Renal cortex interstitium (tissue), 15 donors: ENCODE measurements at places on chromosomes 7 and 10. TPM values are rescaled to one million over a fixed set of nuclear protein-coding genes. Genes with fewer than 3 reads are reported as not detected.
A peak's percentile ranks its signal among the peaks of the same experiment; 100 is the strongest.

Gene CD36
- 38.2 TPM for polyA plus RNA-seq

Gene CALHM3
- not detected for polyA plus RNA-seq

Gene TMEM225B
- polyA plus RNA-seq, result 1.5 TPM

Gene SYCE1
- 0.22 TPM for polyA plus RNA-seq

Gene AKR1D1
- 0.20 TPM for polyA plus RNA-seq

Gene CYREN
- polyA plus RNA-seq, result 70.6 TPM

Gene PKD1L1
- polyA plus RNA-seq, result 0.30 TPM

Gene TAS2R3
- polyA plus RNA-seq, result 0.92 TPM

Gene HTR5A
- not detected for polyA plus RNA-seq

Gene CTTNBP2
- 34.5 TPM for polyA plus RNA-seq

Gene ADCY1
- polyA plus RNA-seq, result 3.0 TPM

Gene ERLIN1
- polyA plus RNA-seq, result 58.3 TPM

Gene FFAR4
- not detected for polyA plus RNA-seq

- no peak for DNase-seq
These were observed 86.7 kb upstream of the RET start for GRCh38 chr10:42990016-42990720.

GRCh38 chr10:127470911-127471310, 78.2 kb upstream of the NPS start:
- no peak for DNase-seq

- DNase-seq, result no peak
These were observed 232.5 kb downstream of the MAD1L1 start for GRCh38 chr7:2000153-2000687.

- no peak for DNase-seq
These were observed 91.4 kb upstream of the NPVF start for GRCh38 chr7:25319707-25320106.

DNA sequence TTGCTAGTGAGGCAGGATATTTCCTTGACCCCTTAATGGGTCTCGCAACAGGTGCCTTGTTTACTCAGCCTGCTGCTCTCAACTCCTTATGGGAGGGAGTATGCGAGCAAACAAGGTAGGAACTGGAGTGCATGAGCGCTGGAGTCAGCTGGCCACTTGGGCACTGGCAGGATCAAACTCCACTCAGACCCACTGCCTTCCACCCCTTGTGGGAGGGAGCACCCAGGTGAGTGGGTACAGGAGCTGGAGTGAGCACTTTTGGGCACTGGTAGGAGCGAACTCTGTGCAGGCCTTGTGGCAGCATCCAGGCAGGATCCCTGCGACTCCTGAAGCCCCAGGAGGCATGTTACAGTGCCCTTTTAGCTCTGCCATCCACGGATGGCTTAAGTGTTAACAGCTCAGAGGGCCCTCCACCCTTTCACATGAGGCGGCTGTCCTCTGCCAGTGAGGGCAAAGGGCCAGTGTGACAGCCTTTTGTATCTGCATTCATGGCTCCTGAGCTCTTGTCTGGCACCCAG, 123.2 kb downstream of the ST7 start:
- no peak for DNase-seq

DNA sequence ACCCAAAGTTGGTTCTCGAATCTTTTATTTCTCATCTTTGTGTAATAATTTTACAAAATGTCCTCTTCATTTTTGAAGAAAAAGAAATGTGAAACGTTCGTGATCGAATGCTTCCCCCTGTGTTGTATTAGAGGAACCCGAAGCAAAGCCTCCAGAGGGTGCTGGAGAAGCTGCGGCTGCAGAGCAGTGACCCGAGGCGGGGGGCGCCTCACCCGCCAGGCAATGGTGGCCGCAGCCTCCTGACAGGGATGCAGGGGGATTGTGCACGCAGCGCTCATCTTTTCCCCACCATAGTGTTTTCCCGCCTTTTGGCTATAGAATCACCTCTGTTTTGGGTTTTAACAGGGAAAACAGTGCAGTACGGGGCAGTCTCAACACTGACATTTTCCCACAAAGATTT, 307.5 kb upstream of the ANKRD30A start:
- no peak for DNase-seq

- no peak for DNase-seq
These were observed 31.5 kb upstream of the NRP1 start for GRCh38 chr10:33365871-33366411.

- DNase-seq, result no peak
These were observed 35.6 kb upstream of the GRB10 start for GRCh38 chr7:50818324-50818723.

GRCh38 chr10:124529661-124530214, 68.1 kb downstream of the LHPP start:
- no peak for DNase-seq

GRCh38 chr7:21603972-21604749, 61.3 kb downstream of the DNAH11 start:
- DNase-seq, result no peak

GRCh38 chr10:124535731-124536495, 74.3 kb downstream of the LHPP start:
- no peak for DNase-seq

DNA sequence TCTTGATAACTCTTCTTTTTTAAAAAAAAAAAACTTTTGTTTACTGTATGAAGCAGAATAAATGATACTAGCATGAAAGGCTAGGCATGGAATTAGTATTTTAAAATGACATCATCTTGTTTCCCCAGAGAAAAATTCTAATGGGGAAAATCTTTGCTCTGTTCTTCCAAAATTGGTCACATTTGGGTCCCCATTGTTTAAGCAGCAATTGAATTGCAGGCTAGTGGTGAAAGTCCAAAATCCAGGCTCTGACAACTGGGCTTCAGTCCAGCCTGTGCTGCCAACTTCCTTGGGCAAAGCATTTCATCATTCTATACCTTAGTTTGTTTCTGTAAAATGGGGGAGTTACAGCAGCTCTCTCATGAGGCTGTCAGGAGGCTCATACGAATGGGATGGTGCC, 726.4 kb downstream of the KCNMA1 start:
- DNase-seq, result no peak

DNA sequence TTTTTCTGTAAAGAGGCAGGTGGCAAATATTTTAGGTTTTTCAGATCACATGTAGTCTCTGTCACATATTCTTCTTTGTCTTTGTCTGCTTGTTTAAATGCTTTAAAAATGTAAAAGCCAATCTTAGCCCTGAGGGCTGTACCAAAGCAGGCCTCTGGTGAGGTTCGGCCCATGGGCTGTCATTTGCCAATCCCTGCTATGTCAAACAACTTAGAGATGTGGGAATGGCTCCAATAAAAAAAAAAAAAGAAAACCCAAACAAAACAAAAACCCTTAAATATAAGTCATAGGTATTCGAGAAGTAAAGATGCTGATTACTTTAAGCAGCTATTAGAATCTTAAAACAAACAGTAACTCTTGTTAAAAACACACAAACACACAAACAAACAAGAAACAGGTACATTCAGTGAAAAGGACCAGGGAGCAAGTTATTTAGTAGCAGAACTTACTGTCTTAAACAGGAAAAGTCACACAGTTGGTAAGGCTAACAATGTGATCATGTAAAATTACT, 61.4 kb upstream of the NAMPT start:
- no peak for DNase-seq

GRCh38 chr10:71860243-71861029, 9.4 kb upstream of the PSAP start:
- no peak for DNase-seq

DNA sequence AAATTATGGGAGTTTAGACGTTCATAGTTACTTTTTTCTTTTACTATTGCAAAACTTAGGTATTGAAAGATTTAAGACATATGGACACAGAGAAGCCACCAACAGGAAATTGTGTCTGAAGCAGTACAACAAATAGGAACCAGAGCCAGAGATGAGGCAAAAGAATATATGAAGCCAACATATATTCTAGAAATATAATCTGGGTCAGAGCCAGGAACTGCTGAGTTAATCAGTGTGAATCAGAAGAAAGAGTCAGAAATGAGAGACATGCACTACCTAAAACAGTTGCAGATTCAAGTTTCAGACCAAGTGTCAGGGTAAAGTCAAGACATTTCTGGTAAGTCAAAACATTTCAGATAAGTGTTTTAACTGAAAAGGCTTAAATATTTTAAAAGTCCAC, 67.7 kb downstream of the DGKB start:
- no peak for DNase-seq

- no peak for DNase-seq
These were observed 1.4 kb downstream of the GIMAP5 start for GRCh38 chr7:150738591-150739001.

DNA sequence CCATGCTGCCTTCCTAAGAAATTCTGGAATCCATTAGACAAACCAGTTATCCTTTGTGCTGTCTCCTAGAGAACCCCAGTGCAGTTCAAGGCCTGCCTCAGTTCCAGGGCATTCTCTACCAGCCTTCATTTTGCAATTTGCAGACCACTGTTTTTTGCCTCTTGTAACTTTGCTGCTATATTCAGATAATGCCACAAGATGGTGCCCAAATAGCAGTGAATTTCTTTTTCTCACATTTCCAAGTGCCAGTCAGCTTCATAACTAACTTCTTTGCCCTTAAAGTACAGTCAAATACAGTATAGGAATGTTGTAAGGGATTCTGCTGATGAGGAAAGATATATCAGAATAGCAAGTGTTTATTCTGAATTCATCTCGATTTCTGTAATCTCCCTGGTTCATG, 25.2 kb downstream of the LOXL4 start:
- no peak for DNase-seq

DNA sequence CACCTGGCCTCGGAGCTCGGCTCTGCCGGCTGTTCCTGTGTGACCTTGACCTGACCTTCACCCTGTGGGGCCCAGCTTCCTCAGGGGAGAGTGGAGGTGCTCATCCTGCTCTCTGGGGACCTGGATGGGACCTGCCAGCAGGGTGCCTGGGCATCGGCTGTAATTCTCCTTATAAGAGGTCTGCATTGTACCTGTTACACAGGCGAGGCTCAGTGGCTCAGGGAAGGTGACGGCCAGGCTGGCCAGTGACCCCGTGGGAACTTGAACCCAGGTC, 29.0 kb downstream of the RET start:
- DNase-seq, result no peak

- peak; percentile 23 for DNase-seq
These were observed 514.4 kb downstream of the INHBA start for GRCh38 chr7:41188163-41189130.

DNA sequence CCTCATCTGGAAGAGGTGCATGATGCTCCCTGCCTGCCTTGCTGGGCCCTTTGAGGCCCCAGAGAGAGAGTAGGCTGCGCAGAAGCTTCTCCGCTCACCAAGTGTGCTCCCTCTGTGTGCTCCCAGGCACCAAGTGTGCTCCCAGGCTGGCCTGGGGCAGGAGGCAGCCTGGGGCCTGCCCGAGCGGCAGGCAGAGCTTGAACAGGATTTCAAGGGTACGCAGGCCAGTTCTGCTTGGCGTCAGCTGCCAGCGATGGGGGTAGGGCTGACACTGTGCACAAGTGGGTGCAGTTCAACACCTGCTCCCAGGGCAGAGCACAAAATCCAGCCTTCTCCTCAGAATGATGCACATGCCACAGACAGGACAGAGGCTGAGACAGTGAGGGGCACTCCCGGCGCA, 119.7 kb downstream of the FAM53B start:
- DNase-seq, result no peak

GRCh38 chr10:129709627-129710509, 242.8 kb downstream of the MGMT start:
- DNase-seq, result no peak

DNA sequence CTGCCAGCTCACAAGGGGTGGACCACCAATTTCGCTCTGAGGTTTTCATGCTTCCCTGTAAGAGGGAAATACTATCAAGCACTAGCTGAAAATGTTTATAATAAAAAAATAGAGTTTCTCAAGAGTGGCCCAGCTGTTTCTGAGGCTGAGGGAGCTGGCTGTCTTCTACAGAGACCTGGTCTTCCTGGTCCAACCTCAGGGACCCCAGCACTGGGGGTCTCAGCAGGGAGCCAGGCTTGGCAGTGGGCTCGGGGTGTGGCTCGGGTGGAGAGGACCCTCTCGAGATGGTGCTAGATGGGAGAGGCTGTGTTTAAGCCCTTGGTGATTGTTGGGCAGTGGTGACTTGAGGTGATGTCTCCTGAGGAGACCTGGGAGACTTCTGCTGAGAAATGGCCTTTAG, 87.3 kb upstream of the SHH start:
- DNase-seq, result no peak

GRCh38 chr10:110794808-110795207, 76.9 kb upstream of the PDCD4 start:
- no peak for DNase-seq

DNA sequence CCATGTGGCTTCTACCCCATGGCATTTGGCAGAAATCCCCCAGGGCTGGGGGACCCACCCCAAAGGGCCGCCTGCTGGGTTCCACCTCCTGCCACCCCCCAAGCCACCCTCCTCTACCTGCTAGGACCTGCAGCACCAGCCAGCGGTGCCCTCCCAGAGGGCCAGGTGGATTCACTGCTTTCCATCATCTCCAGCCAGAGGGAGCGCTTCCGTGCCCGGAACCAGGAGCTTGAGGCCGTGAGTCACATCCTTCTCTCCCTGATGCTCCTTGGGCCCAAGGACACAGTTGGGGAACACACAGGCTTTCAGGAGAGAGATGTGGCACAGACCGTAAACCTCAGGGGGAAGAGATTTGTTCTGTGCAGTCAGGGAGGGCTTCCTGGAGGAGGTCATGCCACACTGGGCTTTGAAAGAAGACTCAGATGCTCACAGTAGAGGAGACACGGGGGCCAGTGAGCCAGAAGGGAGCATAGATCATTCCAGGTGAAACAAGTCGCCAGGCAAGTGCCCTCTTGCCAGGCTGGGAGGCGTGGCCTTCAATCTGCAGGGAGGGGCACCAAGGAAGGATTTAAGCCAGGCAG, 11.5 kb upstream of the SH2B2 start:
- no peak for DNase-seq
